ENCODE measurements at places on chromosomes 2 and 18.

GRCh38 chr2:166841152-166841551, 47.1 kb upstream of the XIRP2 start:
- H3K36me3 ChIP-seq = no peaks in the 10 kb centered on the region
- H3K27me3 ChIP-seq = no peaks in the 10 kb centered on the region
- no peak for DNase-seq
- H3K4me1 ChIP-seq = no peaks in the 10 kb centered on the region
- H3K4me3 ChIP-seq = no peak overlapping the region

DNA sequence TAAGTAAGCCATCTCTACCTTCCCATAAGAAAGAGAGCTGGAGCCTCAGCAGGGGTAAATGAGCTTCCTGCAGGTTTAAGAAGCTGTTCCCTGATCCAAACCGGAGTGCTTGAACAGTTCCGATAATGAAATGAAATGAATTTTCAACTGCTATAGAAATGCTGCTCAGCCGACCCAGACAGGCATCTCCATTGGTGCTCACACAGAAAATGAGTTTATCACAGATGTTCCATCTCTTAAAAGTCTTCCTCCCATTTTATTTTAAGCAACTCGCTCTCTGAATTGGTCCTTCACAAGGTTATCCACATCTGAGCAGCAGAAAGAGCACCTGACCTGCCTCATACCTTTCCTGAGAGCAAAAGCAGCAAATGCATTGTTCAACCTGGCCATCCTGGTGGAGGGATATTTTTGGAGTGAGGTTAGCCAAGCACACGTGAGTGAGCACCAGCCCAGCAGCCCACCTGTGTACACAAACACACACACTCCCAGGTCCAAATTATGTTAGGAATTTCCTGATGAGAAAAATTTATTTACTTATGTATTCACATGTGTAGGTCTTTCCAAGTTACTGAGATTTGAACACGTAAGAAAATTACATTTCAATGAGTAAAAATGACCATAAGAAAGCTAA, 42.2 kb upstream of the CCDC68 start:
- no peaks in the 10 kb centered on the region for H3K27me3 ChIP-seq
- H3K4me3 ChIP-seq = no peak overlapping the region
- H3K36me3 ChIP-seq = no peaks in the 10 kb centered on the region
- peaks cover 2% of the 10 kb centered on the region for H3K4me1 ChIP-seq
- H3K27ac ChIP-seq = no peak overlapping the region

- H3K36me3 ChIP-seq = no peaks in the 10 kb centered on the region
- H3K4me1 ChIP-seq = peaks cover 3% of the 10 kb centered on the region
Observed at GRCh38 chr2:9240745-9241144, 34.1 kb downstream of the ASAP2 start.

- H3K27me3 ChIP-seq = no peaks in the 10 kb centered on the region
- no peak overlapping the region for H3K27ac ChIP-seq
- no peak for DNase-seq
- H3K36me3 ChIP-seq = no peaks in the 10 kb centered on the region
- H3K4me1 ChIP-seq = peaks cover 8% of the 10 kb centered on the region
Observed at GRCh38 chr2:96898641-96899412, 28.9 kb upstream of the SEMA4C start.

DNA sequence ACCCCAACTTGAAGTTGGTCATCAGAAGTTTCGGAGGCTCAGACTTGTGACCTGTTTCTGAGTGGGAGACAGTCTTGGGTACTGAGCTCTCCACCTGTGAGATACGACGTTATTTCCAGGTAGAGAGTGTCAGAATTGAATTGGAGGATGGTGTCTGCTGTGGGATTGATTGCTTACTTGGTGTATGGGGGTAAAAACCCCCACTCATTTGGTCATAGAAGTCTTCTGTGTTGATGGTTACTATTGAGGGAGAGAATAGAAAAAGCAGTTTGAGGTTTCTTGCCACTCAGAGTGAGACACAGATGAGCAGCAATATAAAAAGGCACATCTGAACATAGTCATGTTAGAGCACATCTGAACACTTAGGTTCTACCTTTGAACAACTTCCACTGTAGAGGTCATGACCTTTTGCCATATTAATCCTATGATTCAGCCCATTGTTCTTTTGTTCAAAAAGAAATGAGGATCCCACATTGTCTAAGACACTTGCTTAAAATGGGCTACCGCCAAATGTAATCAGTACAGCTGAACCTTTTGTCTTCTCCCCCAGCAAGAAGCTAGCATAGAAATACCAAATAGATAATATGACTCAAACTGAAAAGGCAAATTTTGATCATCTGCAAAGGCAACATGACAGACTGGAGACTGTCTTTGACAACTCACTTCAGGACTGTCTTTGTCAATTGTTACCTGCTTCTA, 73.3 kb downstream of the NAB1 start:
- no peak for DNase-seq
- no peaks in the 10 kb centered on the region for H3K36me3 ChIP-seq
- no peak overlapping the region for H3K4me3 ChIP-seq

DNA sequence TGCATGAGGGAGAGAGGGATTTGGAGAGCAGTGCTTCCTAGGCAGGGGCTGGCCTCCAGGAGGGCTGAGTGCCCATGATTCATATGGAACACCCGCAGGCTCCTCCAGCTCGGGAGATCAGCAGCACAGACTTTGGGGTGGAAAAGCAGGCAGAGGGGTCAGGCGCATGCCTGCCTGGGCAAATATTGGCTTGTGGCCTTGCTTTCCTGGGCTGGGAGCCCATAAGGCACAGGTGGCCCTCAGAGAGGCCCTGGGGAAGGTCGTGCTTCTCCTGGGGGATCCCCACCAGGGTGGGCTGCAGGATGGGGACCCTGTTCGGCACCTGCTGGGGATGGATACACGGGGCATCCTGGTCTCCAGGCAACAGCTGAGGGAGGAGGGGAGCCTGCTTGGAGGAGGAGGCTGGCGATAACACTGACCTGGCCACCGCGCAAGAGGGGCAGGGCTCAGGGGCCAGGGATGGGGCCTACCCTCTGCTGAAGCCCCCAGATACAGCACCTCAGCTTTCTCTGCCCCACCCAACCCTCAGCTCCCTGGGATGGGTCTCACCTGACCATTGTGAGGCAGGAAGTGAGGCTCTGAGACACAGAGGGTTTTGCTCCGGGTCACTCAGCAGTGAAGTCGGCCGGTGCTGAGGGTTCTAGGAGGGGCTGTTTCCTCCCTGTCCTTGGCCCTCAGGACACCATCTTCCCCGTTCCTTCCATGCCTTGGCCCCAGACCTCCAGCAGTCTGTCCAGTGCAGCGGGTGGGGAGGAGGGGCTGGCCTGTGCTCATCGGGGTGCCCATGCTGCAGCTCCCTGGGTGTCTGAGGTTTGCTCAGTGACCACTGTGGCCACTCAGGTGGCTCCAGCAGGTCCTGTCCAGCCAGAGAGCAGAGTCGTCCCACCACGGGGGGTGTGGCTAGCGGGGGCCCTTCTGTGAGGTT, 12.0 kb downstream of the AQP12A start:
- H3K36me3 ChIP-seq = no peaks in the 10 kb centered on the region
- DNase-seq = no peak
- no peak overlapping the region for H3K4me3 ChIP-seq
- H3K27me3 ChIP-seq = no peaks in the 10 kb centered on the region

DNA sequence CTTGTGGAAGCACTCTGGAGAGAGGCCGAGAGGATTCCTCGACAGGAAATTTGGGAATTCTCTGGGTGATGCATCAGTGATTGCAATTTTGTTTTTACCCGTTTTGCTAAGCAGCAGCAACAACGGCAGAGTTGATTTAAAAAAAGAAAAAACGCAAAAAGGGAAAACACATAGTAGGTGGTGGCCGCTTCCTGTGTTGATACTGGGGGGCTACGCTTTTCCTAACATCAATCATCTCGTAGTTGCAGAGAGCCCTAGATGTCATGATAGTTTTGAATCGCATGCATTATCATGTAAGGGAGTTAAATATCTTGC, 271 bp upstream of the RBM43 start:
- no peak overlapping the region for H3K27ac ChIP-seq
- peak overlapping the region; percentile 48 for H3K4me3 ChIP-seq
- no peaks in the 10 kb centered on the region for H3K27me3 ChIP-seq
- peaks cover 7% of the 10 kb centered on the region for H3K4me1 ChIP-seq
- DNase-seq = no peak

- no peak overlapping the region for H3K4me3 ChIP-seq
- H3K4me1 ChIP-seq = no peaks in the 10 kb centered on the region
- DNase-seq = no peak
- no peak overlapping the region for H3K27ac ChIP-seq
- no peaks in the 10 kb centered on the region for H3K27me3 ChIP-seq
- H3K36me3 ChIP-seq = no peaks in the 10 kb centered on the region
Observed at GRCh38 chr2:130303169-130303568, 39.5 kb upstream of the IMP4 start.

DNA sequence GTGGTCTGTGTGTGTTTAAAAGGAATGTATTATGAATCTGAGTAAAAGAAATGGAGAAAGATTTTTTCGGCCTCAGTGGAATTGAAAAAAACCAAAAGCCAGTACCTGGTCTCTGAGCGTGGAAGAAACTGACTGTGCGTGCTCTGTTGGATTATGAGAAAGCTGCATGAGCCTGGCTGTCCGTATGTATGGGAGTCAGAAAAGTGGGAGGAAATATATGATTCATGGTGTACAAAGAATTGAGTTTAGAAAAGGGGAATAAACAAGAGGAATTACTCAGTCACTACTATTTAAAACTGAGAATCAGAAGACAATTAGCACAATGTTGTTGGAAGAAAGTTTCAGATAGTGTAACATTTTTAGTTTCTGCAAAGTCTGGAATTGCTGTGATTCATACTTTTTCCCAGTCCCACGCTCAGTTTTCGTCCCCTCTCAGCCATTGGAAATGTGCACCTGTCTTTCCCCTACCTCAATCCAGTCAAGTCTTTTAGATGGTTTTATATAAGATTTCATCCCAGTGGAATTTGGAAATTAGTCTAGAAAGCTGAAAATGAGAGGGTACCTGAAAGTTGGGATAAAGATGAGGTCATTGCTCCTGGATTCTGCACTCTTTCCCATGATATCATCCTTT, 66.4 kb upstream of the CHMP1B start:
- no peak for DNase-seq
- no peak overlapping the region for H3K4me3 ChIP-seq
- H3K27me3 ChIP-seq = no peaks in the 10 kb centered on the region
- no peaks in the 10 kb centered on the region for H3K36me3 ChIP-seq
- H3K27ac ChIP-seq = no peak overlapping the region
- H3K4me1 ChIP-seq = peaks cover 2% of the 10 kb centered on the region

DNA sequence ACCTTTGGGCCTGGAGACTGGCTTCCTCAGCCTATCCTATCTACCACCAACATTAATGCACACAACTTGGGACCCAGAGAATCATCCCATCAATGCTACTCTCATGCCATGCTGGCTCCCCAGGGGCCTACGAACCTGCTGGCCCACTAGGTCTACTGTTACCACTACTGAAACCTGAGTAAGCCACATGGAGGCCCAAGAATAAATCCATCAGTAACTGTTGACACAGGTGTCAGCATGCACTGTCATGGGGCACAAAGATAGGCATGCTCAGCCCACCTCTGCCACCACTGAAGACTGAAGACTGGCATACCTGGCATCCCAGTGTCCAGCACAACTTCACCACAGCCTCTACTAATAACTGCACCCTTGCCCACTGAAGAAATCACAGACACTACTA, 71.1 kb upstream of the ACVR1C start:
- no peaks in the 10 kb centered on the region for H3K4me1 ChIP-seq
- H3K36me3 ChIP-seq = no peaks in the 10 kb centered on the region
- no peak overlapping the region for H3K27ac ChIP-seq
- H3K27me3 ChIP-seq = no peaks in the 10 kb centered on the region

DNA sequence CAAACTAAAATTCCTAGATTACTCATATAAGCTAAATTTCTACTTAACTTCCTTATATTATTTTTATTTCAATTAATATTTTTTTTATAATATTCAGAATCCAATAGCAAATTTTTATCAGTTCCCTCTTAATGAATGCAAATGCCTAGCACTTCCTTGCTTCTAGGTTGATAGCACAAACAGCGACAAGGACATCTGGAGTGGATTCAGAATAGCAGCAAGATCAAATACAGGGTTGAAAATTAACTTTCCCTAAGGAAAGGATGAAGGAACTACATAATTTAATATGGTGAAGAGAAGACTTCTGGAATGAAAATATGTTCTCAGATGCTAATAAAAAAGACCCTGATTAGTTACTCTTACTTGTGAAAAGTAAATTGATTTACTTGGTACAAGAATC, 64.5 kb downstream of the PIGN start:
- no peaks in the 10 kb centered on the region for H3K4me1 ChIP-seq
- H3K36me3 ChIP-seq = no peaks in the 10 kb centered on the region
- H3K27ac ChIP-seq = no peak overlapping the region
- H3K4me3 ChIP-seq = no peak overlapping the region

DNA sequence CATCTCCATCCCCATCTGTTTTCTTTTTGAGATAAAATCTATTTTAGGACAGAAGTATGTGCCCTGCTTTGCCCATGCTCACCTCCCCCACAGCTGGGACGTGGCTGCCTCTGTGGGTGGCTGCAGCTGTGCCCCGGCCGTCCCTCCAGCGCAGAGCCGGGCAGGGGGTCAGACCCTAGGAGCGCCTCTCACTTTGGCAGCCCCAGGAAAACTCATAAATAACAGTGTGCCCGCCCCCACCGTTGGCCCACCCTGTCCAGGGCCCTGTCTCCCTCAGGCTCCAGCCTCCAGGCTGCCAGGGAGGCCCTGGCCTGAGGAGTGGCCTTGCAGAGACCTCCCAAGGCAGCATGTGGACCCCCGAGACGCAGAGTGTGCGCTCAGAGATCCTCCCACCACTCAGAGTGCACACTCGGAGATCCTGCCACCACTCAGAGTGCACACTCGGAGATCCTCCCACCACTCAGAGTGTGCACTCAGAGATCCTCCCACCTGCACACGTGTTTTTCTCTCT, 178.1 kb downstream of the TWIST2 start:
- no peaks in the 10 kb centered on the region for H3K27me3 ChIP-seq
- no peaks in the 10 kb centered on the region for H3K36me3 ChIP-seq
- no peaks in the 10 kb centered on the region for H3K4me1 ChIP-seq
- H3K27ac ChIP-seq = no peak overlapping the region
- no peak for DNase-seq

DNA sequence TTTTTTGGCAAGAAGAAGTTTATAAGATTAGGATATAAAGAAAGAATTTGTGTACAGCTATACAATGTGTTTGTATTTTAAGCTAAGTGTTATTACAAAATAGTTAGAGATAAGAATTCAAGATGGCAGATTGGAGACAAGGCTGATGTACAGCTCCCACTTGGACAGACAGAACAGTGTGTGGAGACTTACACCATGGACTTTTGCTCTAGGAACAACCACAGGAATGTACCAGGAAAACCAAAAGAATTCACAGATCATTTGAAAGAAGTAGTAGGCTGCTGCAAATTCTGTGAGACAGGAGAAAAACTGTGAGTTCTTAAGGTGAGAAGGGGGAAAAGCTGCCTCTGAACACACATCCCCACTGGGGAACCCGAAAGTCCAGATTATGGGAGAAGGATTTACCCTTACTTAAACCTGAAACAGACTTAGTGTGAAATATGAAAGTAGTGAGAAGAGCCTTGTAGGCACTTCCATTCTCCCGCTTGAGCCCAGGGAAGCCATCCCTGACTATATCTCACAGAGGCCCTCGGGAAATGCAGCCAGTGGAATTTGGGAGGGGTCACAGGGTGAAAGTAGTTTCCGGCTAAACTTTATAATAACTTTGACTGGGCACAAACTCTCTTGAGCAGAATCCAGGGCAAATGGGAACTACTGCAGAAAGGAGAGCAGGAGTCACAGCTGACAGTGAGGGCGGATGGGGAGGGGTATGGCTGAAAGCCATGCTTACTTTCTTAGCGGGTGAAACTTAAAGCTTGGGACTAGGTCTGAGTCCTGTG, 11.6 kb upstream of the RPRD1A start:
- no peak for DNase-seq
- no peak overlapping the region for H3K4me3 ChIP-seq
- H3K27me3 ChIP-seq = no peaks in the 10 kb centered on the region
- H3K36me3 ChIP-seq = no peaks in the 10 kb centered on the region

GRCh38 chr18:42336139-42336538, 381.1 kb downstream of the PIK3C3 start:
- no peaks in the 10 kb centered on the region for H3K36me3 ChIP-seq
- no peak overlapping the region for H3K27ac ChIP-seq
- no peak overlapping the region for H3K4me3 ChIP-seq
- H3K4me1 ChIP-seq = no peaks in the 10 kb centered on the region
- no peaks in the 10 kb centered on the region for H3K27me3 ChIP-seq
